ENCODE measurements at places on chromosomes 4 and X. TPM values are rescaled to one million over a fixed set of nuclear protein-coding genes. Genes with fewer than 3 reads are reported as not detected.

DNA sequence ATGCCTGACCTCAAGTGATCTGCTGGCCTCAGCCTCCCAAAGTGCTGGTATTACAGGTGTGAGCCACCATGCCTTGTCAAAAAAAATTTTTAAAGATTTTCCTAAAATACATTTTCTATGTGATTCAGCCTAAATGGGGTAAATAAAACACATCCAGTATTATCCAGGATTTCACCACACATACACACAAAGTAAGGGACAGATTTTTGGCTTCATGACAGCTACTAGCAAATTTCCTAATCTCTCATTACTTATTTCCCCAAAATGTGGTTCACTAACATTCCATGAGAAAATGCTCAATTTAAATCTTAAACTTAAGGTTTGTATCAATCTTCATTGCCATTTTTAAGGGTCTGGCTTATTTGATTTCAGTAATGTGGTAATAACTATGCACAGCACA, 348.5 kb upstream of the INTU start:
- no peaks in the 10 kb centered on the region for H3K27me3 ChIP-seq
- DNase-seq, result no peak
- H3K4me3 ChIP-seq, result no peak overlapping the region
- no peak overlapping the region for H3K27ac ChIP-seq
- H3K4me1 ChIP-seq, result no peaks in the 10 kb centered on the region

Gene C4orf51
- not detected for total RNA-seq

DNA sequence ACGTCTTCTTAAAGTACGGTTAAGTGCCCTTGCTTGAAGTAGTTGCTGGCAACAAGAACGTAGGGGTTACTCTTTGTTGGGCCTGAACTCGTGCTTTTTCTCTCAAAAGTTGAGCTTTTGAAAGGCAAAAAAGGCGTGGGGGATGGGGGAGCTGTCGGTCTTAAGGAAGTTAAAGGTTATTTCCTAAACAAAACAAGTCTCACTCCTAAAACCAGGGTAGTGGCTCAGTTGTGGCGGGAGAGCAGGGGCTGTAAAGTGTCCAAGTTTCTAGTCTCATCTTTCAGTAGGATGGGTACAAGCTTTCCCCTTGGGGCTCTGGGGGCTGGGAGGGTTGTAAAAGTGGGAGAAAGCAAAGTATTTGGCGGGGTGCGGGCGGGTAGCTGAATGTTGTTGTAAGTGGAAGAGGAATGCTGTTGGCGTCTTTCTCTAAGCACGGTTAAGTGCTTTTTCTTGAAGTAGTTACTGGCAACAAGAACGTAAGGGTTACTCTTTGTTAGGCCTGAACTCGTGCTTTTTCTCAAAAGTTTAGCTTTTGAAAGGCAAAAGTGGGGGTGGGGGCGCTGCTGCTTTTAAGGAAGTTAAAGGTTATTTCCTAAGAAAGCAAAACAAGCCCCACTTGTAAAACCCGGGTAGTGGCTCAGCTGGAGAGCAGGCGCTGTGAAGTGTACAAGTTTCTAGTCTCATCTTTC, 904 bp upstream of the WDR1 start:
- no peaks in the 10 kb centered on the region for H3K27me3 ChIP-seq
- peak overlapping the region; percentile 78 for H3K27ac ChIP-seq
- H3K4me1 ChIP-seq, result peaks cover 23% of the 10 kb centered on the region
- peak overlapping the region; percentile 74 for H3K4me3 ChIP-seq

DNA sequence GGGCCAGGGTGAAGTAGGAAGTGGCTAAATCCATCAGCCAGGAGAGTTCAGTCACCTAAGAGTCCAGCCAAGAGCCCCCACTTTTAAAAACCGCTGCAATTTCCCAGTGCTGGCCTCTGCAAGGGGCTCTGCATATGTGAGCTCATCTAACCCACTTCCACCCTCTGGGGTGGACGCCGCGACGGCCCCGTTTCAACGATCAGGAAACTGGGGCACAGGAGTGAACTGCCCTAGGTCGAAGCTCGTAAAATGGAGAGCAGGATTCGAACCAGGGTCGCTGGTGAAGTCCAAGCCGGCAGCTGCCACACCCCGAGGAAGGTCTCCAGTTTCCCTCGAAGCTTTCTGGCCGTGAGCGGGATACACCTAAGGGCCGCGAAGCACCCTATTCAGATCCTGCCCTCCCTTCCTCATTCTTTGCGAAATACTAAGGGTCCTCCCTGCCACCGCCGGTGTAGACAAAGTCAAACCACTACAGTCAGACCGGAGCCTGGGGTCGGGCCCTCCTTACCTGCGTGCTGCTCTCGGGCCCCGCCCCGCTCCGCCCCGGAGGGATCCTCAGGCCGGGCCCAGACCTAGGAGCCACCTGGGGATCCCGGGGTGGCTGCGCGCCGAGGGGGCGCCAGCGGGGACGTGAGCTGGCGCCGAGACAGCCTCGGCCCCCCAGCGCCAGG, 446 bp downstream of the EVC2 start:
- H3K4me1 ChIP-seq, result peaks cover 29% of the 10 kb centered on the region
- H3K4me3 ChIP-seq, result peak overlapping the region; percentile 54
- no peaks in the 10 kb centered on the region for H3K36me3 ChIP-seq
- H3K27me3 ChIP-seq, result no peaks in the 10 kb centered on the region
- peak overlapping the region; percentile 45 for H3K27ac ChIP-seq
- DNase-seq, result no peak

GRCh38 chrX:138349351-138349750, 362.2 kb downstream of the FGF13 start:
- no peaks in the 10 kb centered on the region for H3K27me3 ChIP-seq
- no peak overlapping the region for H3K4me3 ChIP-seq
- no peaks in the 10 kb centered on the region for H3K4me1 ChIP-seq
- DNase-seq, result no peak

GRCh38 chr4:53626491-53626890, 35.2 kb upstream of the LNX1 start:
- no peak overlapping the region for H3K27ac ChIP-seq
- no peak for DNase-seq
- no peaks in the 10 kb centered on the region for H3K36me3 ChIP-seq

- no peaks in the 10 kb centered on the region for H3K36me3 ChIP-seq
- no peaks in the 10 kb centered on the region for H3K4me1 ChIP-seq
Observed at GRCh38 chr4:188841523-188841922, 702.3 kb downstream of the TRIML1 start.

DNA sequence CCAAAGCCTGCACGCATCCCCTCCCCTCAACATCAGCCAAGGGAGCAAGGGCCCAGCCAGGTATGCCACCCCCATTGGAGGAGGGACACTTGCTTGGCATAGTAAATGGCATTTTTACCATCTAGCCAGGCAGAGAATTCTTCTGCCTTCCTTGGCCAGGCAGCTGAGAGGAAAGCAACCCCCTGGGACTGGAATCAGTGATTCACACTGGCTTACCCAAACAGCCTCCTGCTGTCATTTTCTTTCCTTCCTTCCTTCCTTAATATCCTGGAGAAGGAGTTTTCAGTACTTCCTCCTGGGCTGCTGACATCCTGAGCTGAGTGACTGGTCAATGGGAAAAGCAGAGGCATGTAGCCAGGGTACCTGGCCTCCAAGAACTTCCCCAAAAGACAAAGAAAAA, 28.6 kb upstream of the KIAA1210 start:
- no peak overlapping the region for H3K4me3 ChIP-seq
- no peaks in the 10 kb centered on the region for H3K36me3 ChIP-seq
- DNase-seq, result no peak
- no peak overlapping the region for H3K27ac ChIP-seq
- no peaks in the 10 kb centered on the region for H3K27me3 ChIP-seq

Gene UTP14A
- 26.6 TPM for total RNA-seq

Gene MAGED4
- 35.2 TPM for total RNA-seq

DNA sequence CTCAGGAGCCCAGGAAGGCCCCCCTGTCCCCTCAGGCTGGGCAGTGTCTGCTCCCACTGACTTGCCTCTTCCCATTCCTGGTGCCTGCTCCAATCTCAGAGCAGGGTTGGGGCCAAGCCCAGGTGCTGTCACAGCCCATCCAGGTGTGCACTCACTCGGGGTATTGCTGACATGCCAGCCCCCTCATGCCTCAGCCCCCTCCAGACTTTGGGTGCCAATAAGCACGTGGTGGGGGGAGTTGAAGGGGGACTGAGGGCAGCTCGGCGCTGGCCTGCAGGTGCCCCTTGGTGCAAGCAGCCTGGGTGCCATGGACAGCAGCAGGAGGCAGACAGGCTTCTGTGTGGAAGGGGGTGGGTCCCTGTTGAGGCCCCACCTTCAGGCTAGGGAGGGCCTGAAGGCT, 28.4 kb downstream of the NAA11 start:
- H3K27me3 ChIP-seq, result 0 out of 2 replicates have a peak, but pooled peaks cover 7% of the 10 kb centered on the region
- H3K27ac ChIP-seq, result no peak overlapping the region
- no peak overlapping the region for H3K4me3 ChIP-seq
- H3K4me1 ChIP-seq, result no peaks in the 10 kb centered on the region

GRCh38 chrX:47583240-47583861, 1.1 kb downstream of the TIMP1 start:
- no peak overlapping the region for H3K27ac ChIP-seq
- peak overlapping the region; percentile 61 for H3K4me3 ChIP-seq
- no peaks in the 10 kb centered on the region for H3K27me3 ChIP-seq
- H3K36me3 ChIP-seq, result peaks cover 21% of the 10 kb centered on the region
- DNase-seq, result no peak
- H3K4me1 ChIP-seq, result peaks cover 24% of the 10 kb centered on the region

- no peak overlapping the region for H3K27ac ChIP-seq
- H3K4me3 ChIP-seq, result no peak overlapping the region
- no peaks in the 10 kb centered on the region for H3K4me1 ChIP-seq
- no peaks in the 10 kb centered on the region for H3K27me3 ChIP-seq
Observed at GRCh38 chr4:101471201-101471600, 123.9 kb upstream of the PPP3CA start.

DNA sequence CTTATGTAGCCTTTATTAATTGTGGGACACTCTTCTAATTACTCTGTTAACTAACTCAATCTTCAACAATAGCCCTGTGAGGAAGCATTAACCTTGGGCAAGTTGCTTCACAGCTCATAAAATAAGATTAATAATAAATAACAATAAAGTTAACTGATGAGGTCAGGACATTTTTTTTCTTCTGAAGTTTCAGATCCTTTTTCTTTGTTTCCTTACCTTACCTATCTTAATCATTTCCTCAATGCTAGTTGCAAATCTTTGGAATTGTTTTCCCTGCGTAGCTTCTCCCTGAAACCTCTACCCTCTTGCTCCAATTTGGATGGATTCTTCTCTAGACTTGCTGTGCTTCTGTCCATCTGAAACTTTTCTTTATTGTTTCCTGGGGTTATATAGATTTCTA, 17.5 kb upstream of the PLAC8 start:
- no peak overlapping the region for H3K4me3 ChIP-seq
- 0 out of 2 replicates have a peak, but pooled peaks cover 3% of the 10 kb centered on the region for H3K4me1 ChIP-seq
- H3K36me3 ChIP-seq, result no peaks in the 10 kb centered on the region

GRCh38 chrX:152806035-152806434, 24.5 kb downstream of the CETN2 start:
- H3K4me3 ChIP-seq, result no peak overlapping the region

Gene TMPRSS11F
- not detected for total RNA-seq

GRCh38 chrX:96578781-96579180, 105.9 kb upstream of the DIAPH2 start:
- DNase-seq, result no peak
- no peaks in the 10 kb centered on the region for H3K27me3 ChIP-seq
- no peak overlapping the region for H3K4me3 ChIP-seq
- H3K27ac ChIP-seq, result no peak overlapping the region

- DNase-seq, result no peak
- H3K27ac ChIP-seq, result no peak overlapping the region
- H3K4me1 ChIP-seq, result no peaks in the 10 kb centered on the region
- no peaks in the 10 kb centered on the region for H3K27me3 ChIP-seq
- no peak overlapping the region for H3K4me3 ChIP-seq
Observed at GRCh38 chr4:124851741-124852140, 139.2 kb upstream of the ANKRD50 start.

Gene CABS1
- total RNA-seq, result not detected

Gene HAND2
- not detected for total RNA-seq

- H3K27me3 ChIP-seq, result no peaks in the 10 kb centered on the region
- DNase-seq, result no peak
- H3K36me3 ChIP-seq, result no peaks in the 10 kb centered on the region
- H3K27ac ChIP-seq, result no peak overlapping the region
Observed at GRCh38 chr4:123606946-123607542, 210.4 kb downstream of the SPRY1 start.

Gene GAGE12J
- total RNA-seq, result not detected

GRCh38 chr4:21554500-21554899, 394.1 kb downstream of the KCNIP4 start:
- H3K36me3 ChIP-seq, result no peaks in the 10 kb centered on the region
- no peak overlapping the region for H3K27ac ChIP-seq
- DNase-seq, result no peak
- H3K4me3 ChIP-seq, result no peak overlapping the region

- no peaks in the 10 kb centered on the region for H3K36me3 ChIP-seq
- H3K27ac ChIP-seq, result no peak overlapping the region
- H3K27me3 ChIP-seq, result no peaks in the 10 kb centered on the region
- no peaks in the 10 kb centered on the region for H3K4me1 ChIP-seq
- H3K4me3 ChIP-seq, result no peak overlapping the region
- no peak for DNase-seq
Observed at GRCh38 chr4:133982533-133983224, 218.9 kb downstream of the PABPC4L start.
